Stimulated activated CD4-positive, alpha-beta T cell treated with anti-CD3 and anti-CD28 coated beads, Interleukin-4, amount 100 ng/mL, for 1 hour (primary cell): ENCODE measurements at places on chromosomes 1 and 21.

- no peak for DNase-seq
Observed at GRCh38 chr1:79859212-79859948, 852.9 kb upstream of the ADGRL4 start.

- no peak for DNase-seq
Observed at GRCh38 chr1:103122983-103123720, 14.8 kb upstream of the COL11A1 start.

- DNase-seq = no peak
Observed at GRCh38 chr1:63190171-63190570, 132.2 kb upstream of the FOXD3 start.

GRCh38 chr1:228781809-228782661, 46.8 kb downstream of the RHOU start:
- no peak for DNase-seq

DNA sequence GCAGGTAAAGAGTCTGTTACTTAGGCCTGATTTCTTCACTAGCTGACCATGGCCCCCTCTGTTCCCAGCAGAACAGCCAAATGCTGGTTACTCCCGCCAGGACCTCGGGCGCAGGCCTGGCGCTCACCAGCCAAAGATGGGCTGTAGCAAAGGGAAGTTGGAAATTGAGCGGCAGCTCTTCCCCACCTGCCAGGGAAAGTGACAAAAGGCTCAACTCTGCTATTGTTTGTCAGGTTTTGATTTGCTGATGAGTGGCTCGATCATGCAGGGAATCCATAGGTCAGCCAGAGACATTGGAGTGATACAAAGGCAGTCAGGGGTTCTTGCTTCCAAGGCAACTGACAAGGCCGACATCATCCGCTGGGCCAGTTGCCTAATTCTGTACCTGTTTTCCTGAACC, 120.1 kb downstream of the ASTN1 start:
- DNase-seq = no peak

- DNase-seq = no peak
Observed at GRCh38 chr1:22111620-22112019, 31.3 kb downstream of the WNT4 start.

GRCh38 chr21:42765656-42766055, 112.2 kb downstream of the PDE9A start:
- no peak for DNase-seq

GRCh38 chr1:239270509-239270908, 115.9 kb upstream of the CHRM3 start:
- DNase-seq = no peak

GRCh38 chr1:48552903-48553606, 81.1 kb upstream of the SPATA6 start:
- DNase-seq = no peak

DNA sequence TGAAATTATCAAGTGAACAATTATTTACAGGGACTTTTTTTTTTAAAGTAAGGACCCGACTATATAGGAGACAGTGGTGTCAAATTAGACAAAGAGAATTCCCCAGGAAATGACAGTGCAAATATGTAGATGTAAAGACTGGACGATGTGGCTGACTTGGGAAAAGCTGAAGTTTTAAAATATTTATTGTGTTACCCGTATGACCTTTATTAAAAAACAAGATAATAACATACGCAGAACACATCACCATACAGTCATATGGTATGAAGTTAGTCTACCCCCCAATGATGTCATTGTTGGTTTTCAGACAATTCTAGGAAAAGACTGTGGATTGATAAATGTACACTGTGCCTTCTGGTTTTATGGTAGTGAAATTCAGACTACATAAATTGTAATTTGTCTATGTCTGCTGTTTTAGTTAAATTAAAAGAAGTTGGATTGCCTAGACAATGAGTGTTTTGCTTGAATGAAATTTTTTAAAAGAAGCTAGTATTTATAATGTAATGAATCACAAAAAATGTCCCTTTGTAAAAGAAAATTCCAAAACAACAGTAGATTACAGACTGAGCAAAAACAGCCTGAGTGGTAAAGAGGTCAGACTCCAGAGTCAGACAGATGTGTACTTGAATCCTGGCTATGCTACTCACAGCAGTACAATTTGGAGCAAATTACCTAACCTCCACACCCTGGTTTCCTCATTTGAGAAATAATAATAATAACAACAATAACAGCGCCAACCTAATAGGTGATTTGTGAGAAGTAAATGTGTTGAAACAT, 15.5 kb upstream of the PDC start:
- DNase-seq = no peak

DNA sequence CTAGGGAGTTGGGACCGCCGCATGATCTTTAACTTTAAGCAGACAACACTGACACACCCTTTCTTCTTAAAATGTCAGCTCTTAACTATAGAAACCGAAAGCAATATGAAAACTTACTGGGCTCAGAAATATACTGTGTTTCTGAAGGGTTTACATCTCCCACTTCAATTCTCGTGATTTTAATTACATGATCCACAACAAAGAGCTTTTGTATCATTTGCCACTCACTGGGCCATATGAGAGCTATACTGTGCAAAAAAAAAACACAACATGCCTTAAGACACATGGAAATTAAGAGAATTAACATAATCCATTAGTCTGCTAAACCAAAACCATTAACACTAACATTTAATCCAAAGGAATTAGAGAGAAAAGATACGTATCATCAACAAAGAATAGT, 35.0 kb upstream of the RAP1GAP start:
- no peak for DNase-seq

GRCh38 chr1:168728473-168729404, at the start of gene DPT:
TSS of gene DPT (minus strand) at chr1:168729206. CDS start at chr1:168729174, 32 bp downstream.
- no peak for DNase-seq

- no peak for DNase-seq
Observed at GRCh38 chr1:75710832-75711231, 13.7 kb upstream of the ACADM start.

DNA sequence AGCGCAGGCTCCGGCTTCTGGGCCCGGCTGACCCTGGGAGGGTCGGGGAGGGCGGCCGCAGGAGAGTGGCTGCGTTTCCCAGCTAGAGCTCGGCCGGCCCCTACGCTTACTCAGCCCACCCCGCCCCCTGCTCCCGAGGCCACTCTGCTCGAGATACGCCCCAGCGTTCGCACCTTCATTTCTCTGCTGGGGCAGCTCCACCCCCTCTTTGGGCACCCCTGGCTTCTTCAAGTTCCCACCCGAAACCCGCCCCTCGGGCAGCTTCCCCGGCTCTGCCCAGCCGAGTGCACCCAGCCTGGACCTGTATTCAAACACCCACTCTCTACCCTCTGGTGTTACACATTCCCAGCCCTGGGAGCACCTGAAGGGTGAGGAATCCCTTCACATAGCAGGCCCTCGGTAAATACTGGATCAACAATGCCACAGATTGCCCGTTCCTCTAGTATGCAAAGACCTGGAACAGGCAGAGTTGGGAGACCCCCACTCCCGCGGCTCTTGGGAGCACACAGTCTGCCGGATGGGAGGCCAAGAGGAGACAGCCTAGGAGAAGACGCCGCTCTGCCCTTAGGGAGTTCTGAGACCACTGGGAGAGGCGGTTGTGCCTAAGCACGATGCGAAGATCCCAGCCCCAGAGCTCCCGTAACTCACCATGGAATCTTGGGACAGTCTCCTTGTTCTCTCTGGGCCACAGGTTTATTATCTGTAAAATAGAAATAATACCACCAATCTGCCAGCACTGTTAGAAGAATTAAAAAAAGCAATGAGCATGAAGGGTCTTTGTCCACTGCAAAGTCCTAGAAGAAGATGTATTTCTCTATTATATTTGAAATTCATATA, 566 bp upstream of the PAQR7 start:
- DNase-seq = peak; percentile 40

GRCh38 chr1:152185544-152186391, 26.7 kb upstream of the RPTN start:
- peak; percentile 5 for DNase-seq

- DNase-seq = no peak
Observed at GRCh38 chr1:62962901-62963776, 179.2 kb downstream of the ATG4C start.

DNA sequence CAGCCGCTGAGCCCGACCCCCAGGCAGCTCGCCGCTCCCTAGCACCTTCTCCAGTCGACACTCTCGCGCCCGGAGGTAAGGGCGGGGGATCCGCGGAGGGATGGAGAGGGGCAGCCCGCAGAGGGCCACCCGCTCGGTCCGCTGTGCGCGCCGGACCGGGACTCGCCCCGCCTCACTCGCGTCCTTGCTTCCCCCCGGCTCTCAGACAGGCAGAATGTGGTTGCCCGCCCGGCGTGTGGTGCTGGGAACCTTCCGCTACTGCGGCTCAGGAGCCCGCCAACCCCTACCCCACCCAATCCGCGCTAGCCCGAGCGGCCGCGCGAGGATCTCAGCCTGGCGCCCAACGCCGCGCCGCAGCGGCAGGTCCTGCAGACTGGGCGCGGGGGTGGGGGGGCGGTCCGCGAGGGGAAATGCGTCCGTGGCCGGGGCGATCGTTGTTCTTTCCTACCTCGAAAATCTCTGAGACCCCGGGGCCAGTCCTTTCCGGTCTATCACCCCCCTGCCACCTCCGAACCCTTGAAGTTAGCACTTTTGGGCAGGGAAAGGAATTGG, 404 bp downstream of the LRRC8C start:
- peak; percentile 49 for DNase-seq

GRCh38 chr1:112618114-112618720, 724 bp downstream of the ST7L start:
- no peak for DNase-seq

DNA sequence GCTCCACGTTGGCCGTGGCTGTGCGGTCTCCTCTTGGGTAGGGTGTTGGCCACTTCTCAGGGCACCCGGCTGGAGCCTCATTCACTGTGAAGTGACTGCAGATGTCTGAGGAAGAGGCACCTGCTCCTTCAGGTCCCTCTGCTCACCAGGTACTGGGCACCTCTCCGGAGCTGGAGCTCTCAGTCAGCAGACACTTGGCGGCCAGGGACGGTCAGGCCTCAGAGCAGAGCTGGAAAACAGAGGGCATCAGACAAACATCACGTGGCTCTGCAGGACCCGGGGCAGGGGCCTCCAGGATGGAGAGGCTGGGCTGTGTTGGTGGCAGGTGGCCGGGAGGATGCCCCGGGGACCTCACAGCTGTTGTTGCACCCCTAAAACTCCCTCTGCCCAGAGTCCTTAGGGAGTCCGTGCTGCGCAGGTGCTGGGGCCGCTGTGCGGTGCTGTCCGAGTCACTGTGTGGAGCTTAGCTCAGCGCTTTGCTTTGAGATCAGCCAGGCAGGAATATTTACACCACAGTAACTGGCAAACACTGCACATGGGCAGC, 59.7 kb downstream of the SLX9 start:
- no peak for DNase-seq
